NCI-H2081 (cell line): ENCODE measurements at places on chromosomes 7 and 10.

DNA sequence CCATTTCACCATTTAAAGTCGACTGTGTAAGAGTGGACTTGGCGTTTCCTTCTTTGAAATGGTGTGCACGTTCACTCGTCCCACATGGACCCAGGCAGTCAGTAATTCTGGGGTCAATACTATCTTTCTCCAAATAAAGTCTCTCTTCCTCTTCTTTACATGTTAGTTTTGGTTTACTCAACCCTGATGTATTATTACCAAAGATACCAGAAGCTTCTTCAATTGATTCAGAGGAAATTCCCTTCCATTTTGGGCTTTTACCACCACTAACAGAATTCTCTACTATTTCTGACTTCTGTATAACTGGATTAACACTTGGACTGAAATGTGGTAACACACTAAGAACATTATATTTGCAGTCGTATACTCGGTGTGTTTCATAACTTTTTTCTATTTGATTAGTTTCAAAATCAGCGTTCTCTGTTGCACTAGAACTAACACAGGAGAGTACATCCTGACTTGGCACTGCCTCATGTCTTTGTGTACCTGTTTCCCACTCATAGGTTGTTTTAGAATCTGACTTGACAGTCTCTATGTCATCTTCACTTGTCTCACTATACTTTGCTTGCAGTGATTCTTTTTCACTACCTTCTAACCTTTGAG lies 60.8 kb downstream of the LARP4B start:
- no peak for DNase-seq

GRCh38 chr7:8511855-8512254 lies 78.4 kb downstream of the NXPH1 start:
- DNase-seq = no peak

DNA sequence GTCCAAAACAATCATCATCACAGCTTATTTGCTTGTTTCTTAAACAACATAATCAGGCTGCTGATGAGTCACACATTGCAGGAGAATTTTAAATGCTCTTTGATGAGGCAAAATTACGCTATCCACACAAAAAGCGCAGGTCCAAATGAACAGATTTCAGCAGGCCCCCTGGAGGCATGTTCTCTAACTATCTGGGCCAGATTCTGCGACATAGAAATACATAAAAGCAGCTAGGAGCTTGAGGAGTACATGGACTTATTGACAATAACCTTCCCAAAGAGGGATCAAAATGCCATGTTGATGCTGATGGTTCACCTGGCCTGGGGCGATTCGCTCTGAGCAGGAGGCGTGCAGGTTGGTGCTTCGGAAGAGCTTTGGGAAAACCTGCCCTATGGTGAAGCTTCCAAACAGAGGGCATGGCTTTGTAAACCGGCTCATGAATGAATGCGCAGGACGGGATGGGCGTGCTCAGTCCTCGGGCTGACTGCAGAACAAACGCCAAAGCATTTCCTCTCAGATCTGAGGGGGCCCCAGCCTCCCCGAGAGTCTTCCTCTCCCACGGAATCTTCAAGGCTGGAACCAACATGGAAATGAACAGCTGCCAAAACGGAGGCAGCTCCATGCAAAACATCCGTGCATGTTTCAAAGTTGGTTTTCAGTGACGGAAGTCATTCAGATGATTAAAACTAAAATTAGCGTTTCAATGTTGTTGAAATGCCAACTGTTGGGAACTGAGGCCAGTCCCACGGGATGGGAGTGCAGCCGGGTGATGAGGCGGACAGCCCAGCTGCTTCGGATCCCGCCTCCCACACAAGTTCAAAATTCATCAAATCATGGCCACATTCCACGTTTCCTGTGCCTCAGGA lies 179.6 kb downstream of the TCERG1L start:
- no peak for DNase-seq

DNA sequence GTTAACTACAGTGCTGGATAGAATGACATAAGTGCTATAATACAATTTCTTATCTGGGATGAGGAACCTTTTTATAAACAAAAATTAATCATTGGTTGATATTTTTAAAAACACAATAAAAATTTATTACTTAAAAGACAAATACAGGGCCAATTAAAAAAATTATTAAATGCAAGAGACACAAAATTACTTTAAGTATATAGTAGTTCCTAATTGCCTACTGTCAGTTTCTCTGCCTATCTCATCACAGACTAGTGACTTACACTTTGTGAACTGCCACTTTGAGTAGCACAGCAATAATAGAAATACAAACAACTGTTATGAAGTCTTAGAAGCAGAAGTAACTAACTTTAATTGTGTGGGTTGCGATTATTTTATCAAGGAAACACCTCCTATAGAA lies 8.4 kb downstream of the TES start:
- no peak for DNase-seq

DNA sequence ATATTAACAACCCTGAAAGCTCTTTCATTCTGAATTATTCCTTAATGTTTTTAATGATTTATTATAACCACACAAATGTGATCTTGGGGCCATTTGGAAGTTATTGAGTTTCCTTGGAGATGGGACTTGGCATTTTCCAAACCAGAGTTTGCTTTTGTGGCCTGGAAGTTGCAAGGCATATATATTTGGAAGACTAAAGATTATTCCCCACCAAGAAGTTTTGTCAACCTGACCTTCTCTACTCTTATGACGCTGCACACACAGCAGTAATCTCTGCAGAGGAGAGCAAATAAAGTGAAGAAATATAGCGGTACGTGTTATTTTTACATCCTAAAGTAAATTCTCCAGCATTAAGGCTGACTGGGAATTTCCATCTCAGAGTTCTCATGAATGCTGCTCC lies 397.0 kb downstream of the LRMDA start:
- no peak for DNase-seq

- no peak for DNase-seq
Observed at GRCh38 chr7:5380350-5381070, 43.1 kb downstream of the TNRC18 start.

- no peak for DNase-seq
Observed at GRCh38 chr7:121810831-121811672, 61.9 kb upstream of the PTPRZ1 start.

GRCh38 chr7:133934262-133934976 lies 192.7 kb upstream of the LRGUK start:
- DNase-seq = peak; percentile 23

GRCh38 chr7:4791738-4792536 lies 16.5 kb downstream of the AP5Z1 start:
- DNase-seq = no peak

GRCh38 chr10:131134651-131135050 lies 176.9 kb downstream of the TCERG1L start:
- no peak for DNase-seq

- DNase-seq = no peak
Observed at GRCh38 chr10:115854740-115855435, 418.1 kb downstream of the GFRA1 start.

DNA sequence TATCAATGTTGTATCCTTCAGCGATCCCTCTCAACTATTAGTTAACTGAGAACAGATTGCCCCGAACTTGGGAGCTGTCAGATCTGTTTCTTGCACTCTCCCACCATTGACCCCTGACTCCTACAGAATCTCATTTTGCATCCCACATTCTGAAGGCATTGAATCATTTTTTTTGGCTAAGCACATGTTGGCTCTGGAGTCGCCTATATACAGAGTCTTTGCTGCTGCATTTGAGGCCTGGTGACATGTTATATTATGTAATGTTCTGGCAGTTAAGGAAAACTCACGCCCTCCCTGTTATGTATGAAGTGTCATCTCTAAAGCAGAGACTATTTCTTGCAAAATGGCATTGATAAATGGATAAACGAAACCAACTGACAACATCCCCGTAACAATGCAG lies 159.2 kb upstream of the ITGB1 start:
- no peak for DNase-seq
